ENCODE measurements at places on chromosomes 3 and 15.

- no peak for DNase-seq
These were observed 19.4 kb upstream of the SKOR1 start for GRCh38 chr15:67805666-67806516.

DNA sequence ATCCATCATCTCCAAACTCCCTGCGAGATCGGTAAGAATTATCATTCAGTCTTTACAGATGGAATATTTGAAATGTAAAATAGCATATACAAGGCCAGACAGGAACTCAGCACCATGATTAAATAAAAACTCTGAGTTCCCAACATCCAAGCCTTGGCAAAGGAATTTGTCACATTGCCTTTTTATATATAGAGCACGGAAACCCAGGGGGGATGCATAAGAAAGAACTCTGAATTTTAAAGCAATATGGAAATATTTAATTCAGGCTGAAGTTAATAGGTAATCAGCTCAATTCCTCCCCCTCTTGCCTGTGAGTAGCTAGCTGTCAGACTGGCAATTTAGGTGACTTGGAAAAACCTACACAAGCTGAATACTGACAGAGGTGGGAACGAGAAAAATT lies 217.9 kb upstream of the KCNMB2 start:
- DNase-seq = no peak

GRCh38 chr15:66763186-66764071 lies 61.4 kb downstream of the SMAD6 start:
- no peak for DNase-seq

- no peak for DNase-seq
These were observed 594.4 kb downstream of the FOXP1 start for GRCh38 chr3:70989174-70989573.

DNA sequence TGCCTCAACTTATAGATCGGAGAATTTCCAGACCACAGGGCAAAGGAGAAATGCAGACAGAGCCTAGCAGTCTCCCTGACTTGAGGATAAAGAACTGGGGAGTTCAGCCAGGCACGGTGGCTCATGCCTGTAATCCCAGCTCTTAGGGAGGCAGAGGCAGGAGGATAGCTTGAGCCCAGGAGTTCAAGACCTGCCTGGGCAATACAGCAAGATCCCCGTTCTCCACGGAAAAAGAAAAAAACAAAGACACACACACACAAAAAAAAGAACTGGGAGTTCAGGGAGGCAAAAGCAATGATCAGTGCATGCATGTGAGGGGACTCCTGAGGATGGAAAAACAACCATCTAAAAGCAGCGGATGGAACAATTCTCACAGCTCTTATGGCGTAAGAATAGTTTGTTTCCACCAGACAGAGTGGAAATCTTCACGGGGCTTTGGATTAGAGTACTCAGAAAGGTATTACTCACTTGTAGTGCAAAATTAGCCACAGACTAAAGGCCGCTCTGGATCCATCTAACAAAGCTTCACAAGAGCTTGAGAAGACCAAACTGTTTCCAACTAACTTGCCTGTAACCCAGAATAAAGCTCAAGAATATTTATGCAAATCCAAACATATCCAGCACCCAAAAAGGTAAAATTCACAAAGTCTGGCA lies 16.3 kb downstream of the SEC11A start:
- DNase-seq = no peak

All from HS-5 (cell line).